ENCODE measurements at places on chromosomes 7 and 10. TPM values are rescaled to one million over a fixed set of nuclear protein-coding genes. Genes with fewer than 3 reads are reported as not detected.

GRCh38 chr7:21412957-21413356 is 14.9 kb upstream of the SP4 start:
- DNase-seq, result no peak

The AP1S1 gene
- total RNA-seq, result 155 TPM

DNA sequence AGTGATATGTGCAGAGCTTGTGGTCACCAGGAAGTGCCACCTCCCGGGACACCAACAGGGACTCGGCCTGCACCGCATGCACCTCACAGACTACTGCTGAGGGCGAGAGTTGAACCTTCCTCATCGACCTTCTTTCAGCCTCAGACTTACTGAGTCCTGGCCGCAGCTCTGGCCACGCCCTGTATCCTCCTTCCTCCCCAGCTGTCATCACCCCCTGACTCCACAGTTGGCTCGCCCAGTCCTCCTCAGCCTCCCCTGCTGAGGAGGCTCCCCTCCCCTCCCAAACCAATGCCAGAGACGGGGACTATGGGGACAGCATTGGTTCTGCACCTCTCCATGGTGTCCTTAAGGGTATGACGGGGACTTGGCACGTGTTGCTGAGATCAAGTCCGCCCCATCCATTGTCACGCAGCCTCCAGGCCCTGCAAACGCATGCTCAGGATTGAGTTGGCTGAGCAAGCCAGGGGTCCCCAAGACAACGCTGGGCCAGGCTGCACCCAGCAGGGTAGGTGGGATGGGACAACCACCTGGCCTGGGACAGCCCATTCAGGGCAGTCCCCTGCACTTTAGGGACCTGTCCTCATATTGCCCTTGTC is 49.0 kb downstream of the YKT6 start:
- no peak for DNase-seq

DNA sequence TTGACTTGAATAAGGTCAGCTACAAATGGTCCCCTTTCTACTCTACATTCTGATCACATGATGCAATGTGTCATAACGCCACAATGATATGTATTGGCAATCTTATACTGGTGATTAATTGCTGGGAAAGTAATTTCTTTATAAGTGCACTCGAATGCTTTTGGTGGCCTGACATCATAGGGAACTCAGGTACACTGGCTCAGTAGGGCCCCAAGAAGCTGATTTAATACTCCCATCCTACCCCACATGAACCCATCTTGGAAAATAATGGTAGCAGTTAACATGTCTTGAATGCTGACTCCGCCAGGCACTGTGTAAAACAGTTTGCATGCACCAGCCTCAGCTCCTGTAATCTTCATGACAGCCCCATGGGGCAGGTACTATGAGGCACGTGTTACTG is 186.9 kb downstream of the SNX10 start:
- DNase-seq, result no peak

The C7orf57 gene
- 0.34 TPM for total RNA-seq

The CLCN1 gene
- not detected for total RNA-seq

DNA sequence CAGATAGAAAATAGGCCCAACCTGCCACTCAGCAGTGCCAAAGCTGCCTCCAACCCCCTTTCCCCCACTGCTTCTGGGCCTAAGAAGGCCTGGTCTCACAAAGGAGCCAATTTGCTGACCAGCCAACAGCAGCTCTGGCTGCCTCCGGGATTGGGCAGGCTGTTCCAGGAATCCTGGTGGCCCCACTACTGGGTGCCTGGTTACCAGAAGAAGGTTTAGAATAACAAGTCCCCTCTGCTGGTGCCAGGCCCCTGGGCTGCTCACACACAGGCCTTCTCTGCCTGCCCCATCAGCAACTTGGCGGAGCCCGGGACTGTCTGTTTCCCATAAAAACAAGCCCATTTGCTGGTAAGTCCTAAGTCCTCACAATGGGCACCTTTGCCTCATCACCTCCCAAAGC is 1.2 kb downstream of the PHKG1 start:
- DNase-seq, result no peak

The SPDYE5 gene
- total RNA-seq, result not detected

The GNGT1 gene
- total RNA-seq, result not detected

GRCh38 chr7:48255046-48255445 is 83.8 kb downstream of the ABCA13 start:
- DNase-seq, result peak; percentile 31

DNA sequence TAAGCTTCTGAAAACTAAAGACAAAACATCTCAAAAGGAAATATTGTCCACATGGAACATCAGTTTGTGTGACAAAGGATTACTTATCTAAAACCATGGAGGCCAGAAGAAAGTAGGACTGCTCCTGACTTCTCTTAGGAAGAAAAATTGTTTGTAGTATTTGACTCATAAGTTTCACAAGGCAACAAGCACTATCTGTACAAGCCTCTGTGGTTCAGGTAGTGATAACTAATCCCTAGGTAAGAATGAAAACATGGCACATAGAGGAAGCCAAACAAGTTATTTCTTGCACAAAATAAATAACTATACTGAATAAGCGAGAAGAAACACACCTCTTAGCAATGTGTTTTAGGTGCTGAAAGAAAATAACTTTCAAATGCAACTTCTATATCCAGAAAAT is 30.3 kb downstream of the TFPI2 start:
- DNase-seq, result no peak

DNA sequence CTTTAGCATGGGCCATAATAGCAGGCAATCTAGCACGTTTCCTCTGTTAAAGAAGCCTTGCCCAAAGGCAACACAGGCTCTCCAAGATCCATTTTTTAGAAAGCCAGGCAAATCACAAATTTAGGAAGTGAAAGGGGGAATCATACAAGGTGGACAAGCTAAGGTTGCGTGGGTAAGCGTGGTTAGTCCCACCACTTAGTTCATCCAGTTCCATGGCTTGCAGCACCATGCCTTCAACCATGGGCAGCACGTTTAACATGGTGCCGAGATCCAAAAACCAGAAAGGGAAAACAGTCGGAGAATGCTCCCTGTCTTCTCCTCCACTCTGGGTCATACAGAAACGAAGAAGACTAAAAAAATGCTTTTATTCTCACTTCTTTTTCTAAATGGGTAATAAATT is 234.4 kb upstream of the IMMP2L start:
- DNase-seq, result no peak

DNA sequence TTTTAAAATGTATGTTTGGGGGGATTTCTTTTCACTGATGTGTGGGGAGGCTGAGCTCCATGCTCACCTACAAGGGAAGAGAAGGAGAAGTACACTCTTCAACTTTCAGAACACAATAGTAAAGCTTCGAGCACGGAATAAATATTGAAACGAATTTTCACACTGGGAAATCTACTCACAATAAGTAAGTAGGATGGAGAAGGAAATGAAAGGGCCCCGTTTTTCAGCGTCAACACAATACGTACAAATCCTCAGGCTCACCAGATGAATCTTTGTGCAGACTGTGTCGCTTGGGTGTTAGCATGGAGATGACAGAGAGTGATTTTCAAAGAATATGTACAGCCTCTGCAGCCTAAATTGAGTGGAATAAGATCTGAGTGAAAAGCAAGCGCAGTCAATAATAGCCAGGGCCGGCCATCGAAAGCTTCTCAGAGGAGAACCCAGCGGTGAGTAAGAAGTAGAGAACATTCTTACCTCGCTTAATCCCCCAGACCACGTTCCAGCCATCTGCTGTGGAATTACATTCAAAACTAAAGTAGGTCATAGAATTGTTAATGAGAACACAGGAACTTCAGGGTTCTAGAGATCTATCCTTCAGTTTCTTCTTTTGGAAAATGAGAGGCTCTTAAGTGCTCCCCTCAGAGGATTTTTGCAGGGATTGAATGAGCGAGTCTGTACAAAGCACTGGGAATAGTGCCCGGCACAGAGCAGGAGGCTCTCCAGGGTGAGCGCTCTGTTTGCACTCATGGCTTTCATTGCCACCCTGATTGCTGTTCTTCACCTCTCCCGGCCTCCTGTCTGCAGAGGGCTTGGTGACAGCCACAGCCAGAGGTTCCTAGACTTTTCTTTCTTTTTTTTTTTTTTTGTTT is 292.8 kb downstream of the SFMBT2 start:
- DNase-seq, result no peak

DNA sequence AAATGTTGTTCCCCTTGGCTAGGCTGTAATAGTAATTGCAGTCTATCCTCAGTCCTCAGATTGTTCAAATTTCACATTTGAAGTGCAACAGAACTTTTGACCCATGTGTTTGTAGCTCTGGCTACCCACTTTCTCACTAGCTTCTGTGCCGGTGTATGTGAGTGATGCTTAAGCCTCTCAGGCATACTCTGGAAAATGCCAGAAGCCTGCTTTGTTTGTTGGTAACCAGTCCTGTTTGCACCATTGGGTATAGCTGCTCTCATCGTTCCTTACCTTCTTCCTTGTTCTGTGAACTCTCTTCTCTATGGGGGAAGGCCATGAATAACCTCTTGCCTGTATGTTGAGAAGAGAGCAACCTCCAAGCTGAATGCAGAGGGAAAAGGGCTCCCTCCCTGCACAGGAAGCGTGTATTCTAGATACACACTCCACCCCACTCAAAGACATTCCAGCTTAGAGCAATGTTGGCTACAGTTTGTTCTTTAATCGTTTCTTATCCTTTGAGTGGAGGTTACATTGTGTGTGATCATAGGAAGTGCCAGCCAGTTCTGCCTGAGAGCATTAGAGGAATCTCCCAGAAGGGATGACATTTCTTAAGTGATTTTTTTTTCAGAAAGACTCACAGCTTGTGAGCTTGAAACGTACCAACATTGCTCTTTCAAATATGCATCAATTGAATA is 40.5 kb downstream of the C1QL3 start:
- peak; percentile 52 for DNase-seq

DNA sequence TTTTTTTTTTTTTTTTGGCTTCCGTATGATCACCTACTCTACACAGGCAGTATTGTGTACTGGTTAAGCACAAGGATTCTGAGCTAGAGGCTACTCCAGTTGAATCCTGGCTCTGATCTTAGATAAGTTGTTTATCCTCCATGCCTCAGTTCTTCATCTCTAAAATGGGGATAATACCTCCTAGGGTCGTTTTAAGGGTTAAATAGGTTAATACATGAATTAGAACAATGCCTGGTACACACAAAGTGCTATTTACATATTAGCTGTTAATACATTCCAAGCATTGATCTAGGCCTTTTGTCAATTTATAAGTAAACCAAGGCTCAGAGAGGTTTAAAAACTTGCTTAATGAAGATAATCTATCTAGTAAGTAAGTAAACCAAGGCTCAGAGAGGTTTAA is 59.0 kb downstream of the ST7 start:
- no peak for DNase-seq

DNA sequence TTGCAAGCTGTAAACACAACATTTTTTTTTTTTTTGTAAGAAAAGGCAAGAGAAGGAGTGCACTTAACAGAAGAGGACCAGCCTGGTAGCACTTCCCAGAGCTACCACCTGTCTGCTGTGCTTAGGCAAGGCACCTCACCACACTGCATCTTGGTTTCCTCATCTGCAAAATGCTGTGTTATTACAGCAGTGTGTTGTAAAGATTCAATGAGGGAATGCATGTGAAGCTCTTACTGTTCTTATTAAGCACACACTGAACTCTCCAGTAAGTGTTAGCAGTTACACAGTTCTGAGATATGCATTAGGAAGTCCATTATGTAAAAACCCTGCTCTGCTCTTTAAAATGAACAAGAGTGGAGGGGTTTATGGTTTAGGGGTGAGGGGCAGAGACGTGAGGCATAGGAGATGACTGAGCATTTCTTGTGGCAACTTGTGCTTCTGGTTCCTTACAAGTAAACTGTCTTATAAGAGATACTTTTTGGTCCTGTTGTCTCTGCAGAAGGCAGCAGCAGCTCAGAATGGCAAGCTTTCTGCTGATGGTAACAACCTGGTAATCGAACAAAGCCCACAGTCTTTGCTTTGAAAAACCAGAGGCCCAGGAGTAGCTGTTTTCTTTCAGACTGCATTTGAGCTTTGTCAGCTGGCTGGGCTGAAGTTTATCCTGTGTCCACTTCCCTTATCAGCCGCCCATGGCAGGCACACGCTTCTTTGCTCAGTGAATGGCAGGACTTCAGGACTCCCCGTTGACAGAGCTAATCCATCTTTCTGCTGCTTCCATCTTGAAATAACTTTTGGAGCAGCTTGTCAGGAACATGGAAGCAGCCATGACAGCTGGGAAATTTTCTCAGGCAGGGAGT is 98.8 kb upstream of the BMPER start:
- DNase-seq, result no peak

- DNase-seq, result no peak
Measured at GRCh38 chr7:70044064-70044463, 445.8 kb downstream of the AUTS2 start.

DNA sequence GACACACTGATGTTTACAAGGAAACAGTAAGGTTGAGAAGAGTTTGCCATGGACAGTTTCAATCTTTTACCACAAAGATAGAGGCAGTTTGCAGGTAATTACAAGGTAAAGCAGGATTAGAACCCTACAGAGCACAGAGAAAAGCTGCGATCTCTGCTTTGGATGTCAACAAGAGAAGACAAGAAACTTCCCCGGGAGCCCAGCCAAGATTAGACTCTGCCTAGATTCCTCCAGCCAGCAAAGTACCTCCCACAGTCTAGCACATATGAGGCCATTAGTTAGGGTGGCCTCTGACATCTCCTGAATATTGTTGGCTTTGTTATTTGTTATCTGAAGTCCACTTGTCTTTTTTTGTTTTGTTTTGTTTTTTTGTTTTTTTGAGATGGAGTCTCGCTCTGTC is 178.1 kb downstream of the CALN1 start:
- no peak for DNase-seq

The IGF2BP3 gene
- total RNA-seq, result 44.0 TPM

The UNC5B gene
- total RNA-seq, result 27.5 TPM

The NUTM2E gene
- total RNA-seq, result 1.3 TPM

DNA sequence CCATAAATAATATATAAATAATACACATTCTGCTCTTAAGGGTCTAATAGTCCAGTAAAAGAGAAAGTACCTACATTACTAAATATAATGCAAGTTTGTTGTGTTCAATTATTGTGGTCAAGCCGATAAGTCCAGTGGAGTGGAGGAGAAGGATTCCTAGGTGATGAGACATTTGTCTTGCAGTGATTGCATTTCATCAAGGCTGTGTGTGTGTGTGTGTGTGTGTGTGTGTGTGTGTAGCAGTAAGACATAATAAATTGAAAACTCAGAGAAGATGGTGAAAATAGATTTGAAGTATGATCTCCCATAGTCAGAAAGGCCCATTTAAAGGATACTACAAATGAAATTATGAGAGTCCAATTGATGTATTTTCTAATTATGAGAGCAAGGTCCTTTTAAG is 192.5 kb upstream of the SEMA3C start:
- DNase-seq, result peak; percentile 89

- DNase-seq, result no peak
Measured at GRCh38 chr7:87106974-87107612, 45.2 kb upstream of the DMTF1 start.

The SLC16A12 gene
- total RNA-seq, result 0.75 TPM

Data from kidney epithelial cell (primary cell).